ENCODE measurements at places on chromosomes 5 and 9.

DNA sequence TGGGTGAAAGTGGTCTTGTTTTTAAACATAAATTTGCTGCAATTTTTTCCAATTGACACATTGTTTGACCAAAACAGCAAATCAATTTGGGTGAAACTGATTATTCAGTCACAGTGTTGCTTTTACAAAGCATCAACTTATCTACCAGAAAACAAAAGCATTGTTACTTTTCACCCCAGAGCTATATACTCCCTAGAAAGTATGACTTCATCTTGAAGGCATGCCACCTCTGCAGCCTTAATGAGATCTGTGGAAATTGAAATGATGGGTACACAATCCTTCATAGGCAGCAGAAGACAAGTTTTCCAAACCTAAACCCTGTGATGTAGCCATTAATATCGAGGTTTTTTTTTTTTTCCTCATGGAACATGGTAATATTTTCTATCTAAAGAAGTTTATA lies 615.9 kb downstream of the CHSY3 start:
- peak; percentile 22 for DNase-seq

GRCh38 chr5:20972419-20972925 lies 984.5 kb upstream of the CDH18 start:
- DNase-seq = peak; percentile 31

DNA sequence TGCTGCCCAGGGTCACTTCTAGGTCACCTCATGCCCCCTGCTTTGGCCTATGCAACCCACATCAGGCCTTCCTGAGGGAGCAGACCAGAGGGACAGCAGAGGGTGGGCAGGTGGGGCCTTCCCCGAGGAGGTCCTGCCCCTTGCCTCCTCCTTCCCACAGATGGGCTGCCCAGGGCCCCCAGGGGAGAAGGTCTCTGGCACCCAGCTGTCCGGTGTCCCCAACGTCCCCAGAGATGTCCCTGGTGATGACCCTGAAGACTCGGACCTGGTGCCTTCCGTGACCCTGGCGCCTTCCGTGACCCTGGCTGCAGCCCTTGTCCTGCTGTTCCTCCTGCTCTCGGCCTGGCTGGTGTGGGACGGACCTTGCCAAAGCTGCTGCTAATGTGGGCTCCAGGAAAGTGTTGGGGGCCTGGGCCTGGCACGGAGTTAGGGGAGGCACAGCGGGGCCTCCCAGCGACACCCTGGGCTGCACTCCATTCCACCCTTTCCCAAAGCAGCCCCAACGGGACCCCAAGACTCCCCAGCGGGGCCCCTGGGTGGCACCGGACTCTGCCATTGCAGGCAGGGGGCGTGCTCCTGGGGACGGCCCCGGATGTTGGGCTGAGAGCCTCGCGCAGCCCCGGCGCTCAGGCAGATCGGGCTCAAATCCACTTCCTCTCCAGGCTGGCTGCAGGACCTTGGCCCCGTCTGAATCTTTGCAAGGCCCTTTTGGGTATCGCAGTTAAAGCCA lies 6.8 kb upstream of the SLC2A6 start:
- DNase-seq = no peak

DNA sequence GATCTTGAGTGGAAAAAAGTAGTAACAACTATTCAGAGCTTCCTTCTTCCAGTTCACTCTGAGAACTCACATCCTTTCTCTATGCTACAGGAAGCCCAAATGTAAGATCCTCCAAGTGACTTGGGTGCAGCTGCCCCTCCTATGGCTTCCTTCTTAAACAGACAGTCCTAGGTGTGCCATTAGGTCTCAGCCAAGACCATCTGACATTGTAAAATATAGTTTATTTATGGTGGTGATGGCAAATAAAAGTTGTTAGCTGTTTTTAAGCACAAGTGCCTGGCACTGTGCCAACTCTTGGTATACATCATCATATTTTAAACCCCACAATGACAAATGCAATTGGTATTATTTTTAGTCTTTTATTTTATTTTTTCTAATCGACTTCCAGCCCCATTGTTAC lies 58.1 kb downstream of the TMEM252 start:
- DNase-seq = no peak

DNA sequence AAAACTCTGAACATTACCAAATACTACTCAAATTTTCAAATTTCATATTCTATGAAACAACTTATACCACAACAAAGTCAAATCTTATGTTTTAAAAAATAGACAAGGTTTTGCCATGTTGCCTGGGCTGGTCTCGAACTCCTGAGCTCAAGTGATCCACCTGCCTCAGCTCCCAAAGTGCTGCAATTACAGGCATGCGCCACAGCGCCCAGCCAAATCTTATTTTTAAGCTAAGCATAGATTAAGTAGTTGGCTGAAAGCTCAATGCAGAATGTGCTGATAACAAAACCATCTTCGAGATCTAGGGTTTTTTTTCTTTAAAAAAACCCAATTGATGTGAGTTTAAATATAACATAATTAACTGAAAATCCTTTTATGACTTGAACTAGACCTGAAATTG lies 6.4 kb downstream of the LMBRD2 start:
- DNase-seq = no peak

- DNase-seq = no peak
These were observed 117.5 kb upstream of the NR5A1 start for GRCh38 chr9:124624735-124624992.

DNA sequence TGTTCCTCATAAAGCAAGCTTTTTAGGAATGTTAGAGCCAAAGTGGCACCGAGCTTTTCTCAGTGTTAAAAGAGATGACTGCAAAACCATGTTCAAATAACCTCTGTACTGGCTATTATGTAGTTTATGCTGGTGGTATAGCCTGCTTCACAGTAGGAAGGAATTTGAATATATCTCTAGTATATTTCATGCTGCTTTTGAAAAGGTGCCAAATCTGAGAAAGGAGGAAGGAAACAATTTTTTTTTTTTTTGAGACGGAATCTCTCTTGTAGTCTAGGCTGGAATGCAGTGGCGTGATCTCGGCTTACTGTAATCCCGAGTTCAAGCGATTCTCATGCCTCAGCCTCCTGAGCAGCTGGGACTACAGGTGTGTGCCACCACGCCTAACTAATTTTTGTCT lies 13.5 kb downstream of the CREBRF start:
- no peak for DNase-seq

- DNase-seq = no peak
These were observed 107.4 kb downstream of the JAKMIP2 start for GRCh38 chr5:147675168-147675567.

GRCh38 chr5:10489810-10490426 lies 48.2 kb downstream of the ROPN1L start:
- DNase-seq = peak; percentile 23

Measured in fibroblast of skin of scalp (primary cell).